Lung microvascular endothelial cell (primary cell): ENCODE measurements at places on chromosomes 3 and 15. TPM values are rescaled to one million over a fixed set of nuclear protein-coding genes. Genes with fewer than 3 reads are reported as not detected.

Gene TGM4
- under 0.01 TPM in 1 of 2 replicates, not detected in the other for total RNA-seq

Gene ZNF592
- total RNA-seq, result 2.8 and 4.8 TPM in 2 replicates

Gene TMC3
- not detected in 2 replicates for total RNA-seq

Gene IMPG2
- 0.44 and 0.99 TPM in 2 replicates for total RNA-seq

Gene PDIA3
- total RNA-seq, result 113 and 115 TPM in 2 replicates

Gene CADM2
- total RNA-seq, result 0.20 TPM in 1 of 2 replicates, not detected in the other

Gene PROS1
- 7.8 and 25.6 TPM in 2 replicates for total RNA-seq

Gene VGLL3
- 0.20 and 0.22 TPM in 2 replicates for total RNA-seq

Gene KLF15
- total RNA-seq, result 1.5 and 8.1 TPM in 2 replicates

Gene ALDH1L1
- not detected in 2 replicates for total RNA-seq

Gene GOLGA6D
- total RNA-seq, result not detected in 2 replicates

Gene ATR
- total RNA-seq, result 13.9 and 17.3 TPM in 2 replicates

Gene CP
- total RNA-seq, result under 0.01 and 0.60 TPM in 2 replicates

Gene GOLGA6L2
- total RNA-seq, result not detected in 2 replicates

Gene C2CD4A
- 0.60 and 0.87 TPM in 2 replicates for total RNA-seq

Gene GOLGA6L7
- total RNA-seq, result not detected in 2 replicates

Gene UPK1B
- total RNA-seq, result under 0.01 TPM in 1 of 2 replicates, not detected in the other

Gene GATA2
- total RNA-seq, result 7.8 and 11.3 TPM in 2 replicates

Gene OR5K2
- not detected in 2 replicates for total RNA-seq

Gene PLA2G4E
- not detected in 2 replicates for total RNA-seq
